ENCODE measurements at places on chromosomes 5 and 9. TPM values are rescaled to one million over a fixed set of nuclear protein-coding genes. Genes with fewer than 3 reads are reported as not detected.

SV2C gene
- 0.06 TPM for total RNA-seq

SAXO1 gene
- total RNA-seq, result not detected

- H3K4me3 ChIP-seq, result no peak overlapping the region
- H3K4me1 ChIP-seq, result no peaks in the 10 kb centered on the region
- no peak for DNase-seq
- H3K27me3 ChIP-seq, result no peaks in the 10 kb centered on the region
- H3K27ac ChIP-seq, result no peak overlapping the region
- H3K36me3 ChIP-seq, result no peaks in the 10 kb centered on the region
Observed at GRCh38 chr5:125505115-125505514, 758.7 kb upstream of the ZNF608 start.

DNA sequence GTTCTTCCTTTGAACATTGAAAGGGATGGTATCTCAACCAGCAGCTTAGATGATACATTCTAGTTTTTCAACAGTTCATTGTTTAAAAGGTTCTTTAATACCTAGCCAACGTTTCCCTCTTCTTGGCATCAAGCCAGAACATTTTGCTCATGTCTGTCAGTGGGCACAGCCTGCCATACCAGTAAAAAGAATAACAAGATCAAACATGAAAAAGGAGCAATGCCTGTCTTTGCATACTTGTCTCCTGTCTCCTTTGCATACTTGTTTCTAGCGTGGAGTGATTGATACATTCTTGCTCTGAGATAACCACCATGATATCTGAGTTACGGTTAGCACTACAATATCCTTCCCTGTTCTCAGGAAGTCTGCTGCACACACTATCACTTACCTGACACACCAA lies 248.6 kb upstream of the DAPK1 start:
- no peak for DNase-seq
- H3K27me3 ChIP-seq, result peaks cover 46% of the 10 kb centered on the region
- no peaks in the 10 kb centered on the region for H3K4me1 ChIP-seq
- H3K27ac ChIP-seq, result no peak overlapping the region
- H3K4me3 ChIP-seq, result no peak overlapping the region
- H3K36me3 ChIP-seq, result no peaks in the 10 kb centered on the region

GRCh38 chr9:91945277-91946085 lies 4.5 kb downstream of the ROR2 start:
- H3K36me3 ChIP-seq, result no peaks in the 10 kb centered on the region
- no peak overlapping the region for H3K27ac ChIP-seq
- peaks cover 43% of the 10 kb centered on the region for H3K27me3 ChIP-seq
- no peak for DNase-seq
- H3K4me1 ChIP-seq, result peaks cover 2% of the 10 kb centered on the region
